ENCODE measurements at places on chromosomes 6 and 20.

- DNase-seq, result no peak
Measured at GRCh38 chr6:161256407-161256806, 17.5 kb downstream of the AGPAT4 start.

GRCh38 chr20:24631173-24631505, 161.7 kb downstream of the SYNDIG1 start:
- DNase-seq, result no peak

DNA sequence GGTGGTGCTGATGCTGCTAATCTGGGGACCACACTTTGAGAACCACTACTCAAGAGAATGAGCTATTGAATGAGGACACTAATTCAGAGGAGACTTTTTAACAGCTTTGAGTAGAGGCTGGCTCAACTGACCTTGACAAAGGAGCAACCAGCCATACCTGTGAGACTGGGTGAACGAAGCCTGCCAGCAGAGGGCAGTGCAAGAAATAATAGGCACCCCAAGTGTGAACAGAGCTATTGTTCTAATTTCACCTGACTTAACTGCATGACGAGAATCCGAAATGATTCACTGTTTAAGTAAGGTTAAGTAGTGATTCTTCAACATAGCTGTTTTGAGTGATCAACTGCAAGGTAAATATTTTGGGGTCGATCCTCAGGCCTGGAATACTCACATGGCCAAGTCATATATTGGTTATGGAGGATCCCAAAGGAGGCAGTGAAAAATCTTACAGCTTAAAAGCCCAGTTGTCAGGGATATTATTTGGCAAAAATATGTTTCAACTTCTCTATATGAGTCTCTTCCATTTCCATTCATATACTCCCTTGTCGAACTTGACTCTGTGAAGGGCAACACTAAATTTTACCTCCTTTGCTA, 550.5 kb upstream of the MARCKS start:
- DNase-seq, result peak; percentile 25

DNA sequence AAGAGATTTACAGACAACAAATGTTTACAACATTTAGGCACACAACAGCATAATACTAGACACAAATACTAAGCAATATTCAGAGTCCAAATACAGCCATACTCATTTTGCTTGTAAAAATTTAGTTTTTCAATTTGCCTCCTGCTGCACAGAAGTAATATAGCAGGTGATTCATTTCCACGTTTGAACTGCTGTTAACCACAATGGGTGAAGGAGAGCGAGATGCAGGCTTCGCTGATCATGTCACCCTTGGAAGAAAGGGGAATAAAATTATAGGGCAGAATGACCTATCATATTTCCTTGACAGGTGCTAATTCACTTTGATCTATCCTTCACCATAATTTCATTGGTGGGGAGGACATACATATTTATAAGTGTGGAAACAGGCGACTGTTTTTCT, 643.8 kb upstream of the AGPAT4 start:
- DNase-seq, result peak; percentile 93

DNA sequence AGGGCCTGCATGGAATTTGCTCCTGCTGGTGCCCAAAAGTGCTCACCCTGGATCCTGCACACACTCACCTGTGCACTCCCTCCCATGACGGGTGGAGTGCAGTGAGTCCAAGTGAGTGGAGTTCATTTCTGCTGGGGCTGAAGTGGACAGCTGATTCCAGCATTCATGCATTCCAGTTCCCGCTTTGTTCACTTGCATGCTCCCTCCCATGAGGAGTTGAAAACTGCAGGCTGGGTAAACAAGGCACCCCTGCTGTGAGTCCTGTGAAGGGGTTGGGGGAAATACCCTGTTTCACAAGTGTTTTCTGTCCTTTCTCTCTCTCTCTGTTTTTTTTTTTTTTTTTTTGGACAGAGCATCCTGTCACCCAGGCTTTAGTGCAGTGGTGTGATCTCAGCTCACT, 454.1 kb upstream of the NOX3 start:
- no peak for DNase-seq

GRCh38 chr6:33957892-33958525, 154.2 kb upstream of the MLN start:
- DNase-seq, result peak; percentile 32

GRCh38 chr6:32045811-32046449, 7.7 kb downstream of the CYP21A2 start:
- no peak for DNase-seq
